Neural crest cell (in vitro differentiated cells): ENCODE measurements at places on chromosomes 4 and X.

- DNase-seq = no peak
Measured at GRCh38 chrX:104568304-104568915, 2.4 kb downstream of the IL1RAPL2 start.

- no peak for DNase-seq
Measured at GRCh38 chrX:53429755-53430154, 4.4 kb downstream of the HSD17B10 start.

- no peak for DNase-seq
Measured at GRCh38 chr4:186881521-186882220, 158.0 kb upstream of the FAT1 start.

DNA sequence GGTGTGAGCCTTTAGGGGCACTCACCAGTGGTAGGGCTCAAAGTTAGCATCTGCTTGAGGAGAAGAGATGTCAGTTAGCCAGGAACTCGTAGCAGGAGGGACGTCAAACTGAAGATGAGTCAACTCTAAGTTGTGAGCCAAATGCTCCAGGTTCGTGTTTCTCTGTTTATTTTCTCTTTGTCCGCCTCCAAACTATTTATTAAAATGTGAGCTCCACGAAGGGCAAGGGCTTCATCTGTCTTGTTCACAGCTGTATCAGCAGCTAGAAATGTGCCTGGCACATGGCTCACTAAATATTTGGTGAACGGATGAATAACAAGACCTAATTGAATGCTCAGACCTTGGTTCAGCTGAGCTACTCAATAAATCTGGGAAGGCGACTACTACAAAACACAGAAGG lies 248.9 kb downstream of the BCOR start:
- DNase-seq = no peak

DNA sequence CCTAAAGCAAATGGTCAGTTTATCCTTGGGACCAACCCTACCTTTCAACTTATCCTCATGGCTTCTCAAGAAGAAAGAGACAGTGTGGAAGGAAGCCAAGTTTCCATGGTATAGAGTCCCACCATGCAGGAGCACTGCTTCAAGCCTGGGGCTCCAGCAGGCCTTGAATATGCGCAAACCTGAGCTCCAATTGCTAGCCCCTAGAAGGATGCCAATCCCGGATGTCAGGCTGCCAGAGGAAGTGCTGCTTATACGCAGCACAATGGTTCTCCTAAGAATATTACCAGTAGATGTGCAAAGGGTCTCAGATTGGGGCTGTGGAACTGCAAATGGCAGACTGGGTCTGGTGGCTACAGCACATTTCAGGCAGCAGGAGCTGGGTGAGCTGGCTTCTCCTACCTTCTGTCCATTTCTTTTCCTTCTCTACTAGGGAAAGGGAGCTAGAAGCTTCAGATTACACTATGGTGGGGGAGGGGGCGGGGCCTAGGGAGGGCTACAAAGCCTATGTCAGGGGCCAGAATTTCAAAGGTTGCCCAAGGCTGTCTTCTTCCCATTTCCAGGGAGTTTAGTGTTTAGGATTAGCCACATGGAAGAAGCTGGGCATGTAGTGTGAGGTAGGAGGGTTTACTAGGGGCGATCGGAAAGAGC lies 40.7 kb upstream of the CITED1 start:
- DNase-seq = no peak

- DNase-seq = no peak
Measured at GRCh38 chrX:138885886-138886285, 174.4 kb upstream of the FGF13 start.
